NCI-H1105 treated with DMSO at 0.1 percent for 48 hours (cell line): ENCODE measurements at places on chromosomes 13 and 19.

GRCh38 chr19:41945135-41945766, 13.9 kb downstream of the RABAC1 start:
- DNase-seq: no peak

- no peak for DNase-seq
Observed at GRCh38 chr19:2416321-2417097, 10.9 kb downstream of the TIMM13 start.

DNA sequence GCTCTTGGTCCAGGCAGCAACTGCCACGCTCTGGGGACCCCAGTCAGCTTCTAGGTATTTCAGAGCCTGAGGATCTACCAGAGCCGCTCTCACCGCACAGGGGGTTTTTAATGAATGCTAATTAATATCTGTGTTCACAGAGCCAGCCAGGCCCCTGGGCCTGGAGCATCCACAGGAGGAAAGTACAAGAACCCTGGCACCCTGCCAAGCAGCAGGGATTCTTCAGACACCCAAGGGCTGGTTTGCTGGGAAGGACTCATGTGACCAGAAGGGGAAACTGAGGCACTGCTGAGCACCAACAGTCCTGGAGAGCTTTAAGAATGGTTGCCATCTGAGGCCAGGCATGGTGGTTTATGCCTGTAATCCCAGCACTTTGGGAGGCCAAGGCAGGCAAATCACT, 38.0 kb upstream of the ADGRE5 start:
- DNase-seq: no peak

DNA sequence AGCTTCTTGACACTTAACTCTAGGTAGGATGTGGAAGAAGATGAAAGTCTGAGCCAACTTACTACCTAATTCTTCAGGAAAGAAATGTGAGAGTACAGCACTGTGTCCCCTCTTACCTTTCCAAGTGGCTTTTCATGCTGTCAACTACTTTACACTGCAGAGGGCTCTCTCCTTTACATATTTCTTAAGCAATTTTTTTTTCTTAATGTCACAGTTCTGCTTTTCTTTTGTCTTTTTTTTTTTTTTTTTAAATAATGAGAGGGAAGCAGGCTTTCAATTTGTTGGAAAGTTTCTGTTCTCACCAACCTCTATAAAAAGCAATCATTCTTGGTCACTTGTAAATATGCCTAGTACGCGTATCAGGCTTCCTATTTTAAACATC, 212.7 kb upstream of the MIR17HG start:
- DNase-seq: no peak

DNA sequence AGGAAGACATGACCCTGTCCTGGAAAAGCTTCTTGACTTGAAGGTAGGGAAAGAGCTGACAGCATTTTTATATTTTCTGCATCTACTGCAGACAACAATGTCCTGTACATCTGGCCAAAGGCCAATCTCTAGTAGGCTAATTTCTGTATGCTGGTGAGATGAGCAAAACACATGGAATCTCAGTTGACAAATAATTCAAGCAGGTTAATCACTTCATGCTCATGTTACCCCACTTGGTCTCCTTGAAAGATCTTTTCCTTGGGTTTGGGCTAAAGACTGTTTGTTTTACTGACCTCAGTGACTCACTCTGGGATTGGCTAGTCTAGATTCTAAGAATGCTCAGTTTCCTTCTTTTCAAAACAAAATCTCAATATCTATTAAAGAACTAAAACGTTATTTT, 298.8 kb downstream of the LMO7 start:
- no peak for DNase-seq

DNA sequence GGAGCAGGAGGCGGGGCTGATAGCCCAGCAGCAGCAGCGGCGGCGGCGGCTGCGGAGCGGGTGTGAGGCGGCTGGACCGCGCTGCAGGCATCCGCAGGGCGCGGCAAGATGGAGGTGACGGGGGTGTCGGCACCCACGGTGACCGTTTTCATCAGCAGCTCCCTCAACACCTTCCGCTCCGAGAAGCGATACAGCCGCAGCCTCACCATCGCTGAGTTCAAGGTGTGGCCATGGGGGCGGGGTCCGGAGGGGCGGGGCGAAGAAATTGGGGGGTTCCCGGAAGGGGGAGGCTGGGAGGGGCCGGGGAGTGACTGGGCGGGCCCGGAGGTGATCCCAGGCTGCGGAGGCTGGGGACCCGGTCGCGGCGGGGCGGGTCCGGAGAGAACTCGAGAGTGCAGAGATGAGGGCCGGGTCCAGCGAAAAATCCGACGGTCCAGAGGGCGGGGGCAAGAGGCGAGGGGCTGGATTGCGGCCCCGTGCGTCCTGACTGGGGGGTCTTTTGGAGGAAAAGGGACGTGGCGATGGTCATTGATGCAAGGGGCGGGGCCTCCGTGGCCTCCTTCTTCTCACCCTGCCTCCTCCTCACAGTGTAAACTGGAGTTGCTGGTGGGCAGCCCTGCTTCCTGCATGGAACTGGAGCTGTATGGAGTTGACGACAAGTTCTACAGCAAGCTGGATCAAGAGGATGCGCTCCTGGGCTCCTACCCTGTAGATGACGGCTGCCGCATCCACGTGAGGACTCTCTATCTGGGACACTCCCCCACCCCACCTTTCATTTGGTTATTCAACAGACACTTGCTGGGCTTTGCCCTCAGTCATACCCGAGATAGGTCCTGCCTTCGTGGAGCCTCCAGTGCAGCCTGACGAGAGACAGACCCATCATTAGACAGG, at the start of gene TBCB:
TSS of gene TBCB (plus strand) at position 16 of the 891 bp plus-strand sequence. CDS start at position 109, 93 bp downstream.
- DNase-seq: no peak

DNA sequence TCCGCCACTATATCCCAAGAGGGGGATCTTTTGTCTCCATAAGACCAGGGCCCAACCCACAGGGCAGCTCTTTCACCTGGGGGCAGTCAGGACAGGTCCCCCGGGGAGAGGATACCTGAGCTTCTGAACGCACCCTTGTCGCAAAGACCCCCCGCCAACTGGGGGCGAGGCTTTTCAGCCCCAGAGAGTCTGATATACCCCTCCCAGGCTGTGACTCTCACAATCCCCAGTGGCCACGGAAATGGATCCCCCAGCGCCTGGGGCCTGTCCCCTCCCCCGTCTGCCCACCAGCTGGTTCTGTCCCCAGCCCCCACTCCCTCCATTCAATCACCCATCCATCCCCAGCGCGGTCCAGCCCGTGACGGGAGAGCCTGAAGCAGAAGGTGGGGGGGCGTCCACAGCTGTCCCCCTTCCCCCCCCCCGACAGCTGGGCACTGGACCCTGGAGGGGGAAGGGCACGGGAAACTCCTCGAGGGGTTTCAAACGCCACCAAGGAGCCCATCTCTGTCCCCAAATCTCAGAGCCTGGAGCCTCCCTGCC, 823 bp downstream of the DOCK6 start:
- DNase-seq: no peak

DNA sequence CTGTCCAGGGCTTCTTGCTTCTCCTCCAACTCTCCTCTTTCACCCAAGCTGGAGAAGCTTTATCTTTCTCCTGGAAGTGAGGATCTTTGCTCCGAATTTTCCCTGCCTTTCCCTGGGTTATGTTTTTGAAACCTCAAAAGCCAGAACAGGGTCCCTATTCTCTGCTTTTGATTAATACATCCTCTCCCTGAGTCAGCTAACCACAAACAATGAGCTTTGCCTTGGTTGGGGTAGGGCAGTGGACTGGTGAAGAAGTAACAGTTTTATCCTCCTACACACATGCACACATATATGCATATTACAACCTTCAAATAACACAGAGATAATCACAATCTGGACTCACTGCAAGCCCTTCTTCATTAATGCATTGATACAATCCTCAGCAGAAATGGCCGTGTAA, 44.6 kb downstream of the DLEU7 start:
- no peak for DNase-seq

- no peak for DNase-seq
Observed at GRCh38 chr13:44507639-44508038, 68.5 kb downstream of the TSC22D1 start.

DNA sequence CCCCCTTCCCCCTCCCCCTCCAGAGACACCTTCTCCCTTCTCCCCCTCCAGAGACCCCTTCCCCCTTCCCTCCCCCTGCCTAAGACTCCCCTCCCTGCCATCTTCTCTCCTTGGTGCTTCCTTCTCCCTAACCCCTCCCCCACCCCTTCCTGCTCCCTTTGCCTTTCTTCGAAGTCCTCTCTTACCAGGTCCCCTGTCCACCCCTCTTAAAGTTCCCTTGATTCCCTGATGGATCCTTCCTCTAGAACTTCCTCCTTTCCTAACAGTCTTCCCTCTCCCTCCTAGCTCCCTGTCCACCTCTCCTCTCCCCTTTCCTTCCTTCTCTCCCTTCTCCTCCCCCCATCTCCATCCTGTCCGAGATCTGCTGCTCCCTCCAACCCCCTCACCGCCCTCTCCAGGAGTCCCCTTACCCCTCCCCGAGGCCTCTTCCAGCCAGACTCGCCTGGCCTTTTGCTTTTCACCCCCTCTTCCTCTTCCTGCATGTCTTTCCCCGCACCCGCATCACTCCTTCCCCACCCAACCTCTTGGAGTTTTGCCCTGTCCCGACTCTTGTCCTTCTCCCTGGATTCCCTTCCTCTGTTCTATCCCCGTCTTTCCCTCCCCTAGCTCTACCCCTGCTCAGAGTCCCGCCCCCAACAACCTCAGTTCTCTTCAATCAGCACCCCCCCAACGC, 3.1 kb downstream of the TNFSF9 start:
- no peak for DNase-seq

DNA sequence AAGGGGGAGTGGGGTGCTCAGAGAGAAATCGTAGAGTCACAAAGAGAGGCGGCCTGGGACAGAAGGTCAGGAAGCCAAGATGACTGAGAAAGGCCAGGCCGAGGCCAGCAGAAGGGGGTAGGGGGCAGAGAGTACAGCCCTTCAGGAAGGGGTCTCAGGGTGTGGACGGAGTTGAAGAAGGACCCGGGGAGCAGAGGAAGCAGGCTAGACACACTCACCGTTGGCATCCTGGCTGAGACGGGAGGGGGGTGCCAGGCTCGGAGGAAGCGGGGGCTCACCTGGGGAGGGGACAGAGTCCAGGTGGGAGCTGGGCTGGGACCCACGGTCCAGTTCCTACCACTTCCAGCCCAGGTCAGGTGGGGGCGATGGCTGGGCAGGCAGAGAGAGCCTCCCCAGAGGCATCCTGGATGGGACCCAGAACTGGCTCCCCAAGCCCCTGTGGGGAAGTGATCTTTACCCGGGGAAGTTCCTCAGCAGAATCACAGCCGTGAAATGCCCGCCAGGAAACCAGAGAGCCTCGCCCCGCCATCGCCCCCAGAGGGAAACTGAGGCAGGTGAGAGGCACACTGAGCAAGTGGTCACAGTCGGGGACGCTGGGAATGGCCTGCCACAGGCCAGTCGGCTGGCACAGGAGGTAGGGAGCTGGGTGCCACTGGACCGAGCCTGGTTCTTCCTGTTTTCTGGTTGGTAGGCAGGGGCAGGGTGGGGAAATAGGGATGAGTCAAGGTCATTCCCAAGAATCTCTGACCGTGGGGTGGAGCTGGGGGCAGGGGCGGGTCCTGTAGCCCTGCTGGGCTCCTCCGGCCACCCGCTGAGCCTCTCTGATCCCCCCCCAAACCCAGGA, 1.4 kb downstream of the MATK start:
- no peak for DNase-seq

DNA sequence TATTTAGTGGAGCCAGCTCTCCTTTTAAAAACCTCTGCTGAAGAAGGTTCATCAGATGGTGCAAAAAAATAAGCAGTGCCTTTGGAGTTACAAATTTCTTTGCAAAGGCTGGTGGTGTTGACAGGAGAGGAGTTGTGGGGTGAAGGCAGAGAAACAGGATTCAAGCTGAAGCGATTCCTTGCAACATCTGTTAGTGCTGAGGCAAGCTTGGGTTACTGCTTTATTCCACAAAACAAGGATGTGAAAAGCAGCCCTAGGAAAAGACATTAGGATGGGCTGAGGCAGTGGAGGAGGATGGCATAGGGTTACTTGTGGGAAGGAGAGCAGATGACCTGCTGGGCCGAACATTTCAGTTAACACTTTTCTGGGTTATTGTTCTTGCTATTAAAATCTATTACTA, 390.7 kb downstream of the DLEU7 start:
- DNase-seq: no peak

DNA sequence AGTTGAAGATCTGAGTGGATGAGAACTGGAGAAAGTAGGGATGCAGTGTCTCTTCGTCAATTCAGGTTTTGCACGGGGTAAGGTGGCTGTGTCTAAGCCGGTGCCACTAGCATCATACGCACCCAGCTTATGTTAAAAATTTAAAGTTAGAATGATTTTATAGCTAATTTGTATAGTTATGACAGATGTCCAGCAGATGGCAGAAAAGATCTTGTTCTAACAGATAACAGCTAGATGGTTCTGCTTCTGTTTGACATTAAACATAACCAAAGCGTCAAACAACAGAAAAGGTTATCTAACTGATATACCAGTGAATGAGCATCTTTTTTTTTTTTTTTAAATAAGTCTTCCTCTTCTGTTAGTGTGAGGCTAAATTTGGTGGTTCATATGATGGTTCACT, 18.8 kb upstream of the EDDM13 start:
- DNase-seq: peak; percentile 50

DNA sequence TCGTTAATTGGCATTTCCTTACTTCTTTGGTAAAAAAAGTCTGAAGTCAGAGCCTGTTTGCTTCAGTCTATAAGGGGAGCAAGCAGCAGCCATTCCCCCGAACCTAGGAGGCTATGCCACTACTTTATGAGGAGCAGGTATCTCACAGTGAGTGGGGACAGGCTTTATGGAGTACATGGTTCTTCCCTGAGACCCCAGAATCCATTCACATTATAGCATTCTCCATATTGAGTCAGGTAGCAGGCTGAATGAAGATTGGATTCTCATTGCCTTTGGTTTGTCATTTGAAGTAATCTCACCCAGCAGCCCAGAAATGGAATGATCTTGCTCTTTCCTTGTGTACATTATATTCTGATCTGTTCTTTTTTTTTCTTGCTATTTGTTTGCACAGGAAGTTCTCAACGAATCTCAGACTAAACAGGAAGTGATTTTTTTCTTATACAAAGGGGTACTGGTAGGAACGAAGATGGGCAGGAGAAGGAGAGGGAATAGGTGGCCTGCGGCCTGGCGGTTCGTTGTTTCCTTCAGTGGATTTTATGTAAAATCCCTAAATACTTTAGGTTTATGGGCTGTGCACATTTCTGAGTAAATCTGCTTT, 74.4 kb downstream of the ARHGAP35 start:
- DNase-seq: no peak

GRCh38 chr19:7177926-7178325, 108.4 kb downstream of the ZNF557 start:
- DNase-seq: no peak

GRCh38 chr13:24036115-24036514, 124.4 kb upstream of the SPATA13 start:
- no peak for DNase-seq

- no peak for DNase-seq
Observed at GRCh38 chr13:46751811-46752635, 44.9 kb downstream of the ESD start.

- peak; percentile 59 for DNase-seq
Observed at GRCh38 chr19:8148410-8149260, 757 bp downstream of the FBN3 start.

GRCh38 chr13:91302111-91302510, 45.4 kb upstream of the MIR17HG start:
- DNase-seq: no peak

DNA sequence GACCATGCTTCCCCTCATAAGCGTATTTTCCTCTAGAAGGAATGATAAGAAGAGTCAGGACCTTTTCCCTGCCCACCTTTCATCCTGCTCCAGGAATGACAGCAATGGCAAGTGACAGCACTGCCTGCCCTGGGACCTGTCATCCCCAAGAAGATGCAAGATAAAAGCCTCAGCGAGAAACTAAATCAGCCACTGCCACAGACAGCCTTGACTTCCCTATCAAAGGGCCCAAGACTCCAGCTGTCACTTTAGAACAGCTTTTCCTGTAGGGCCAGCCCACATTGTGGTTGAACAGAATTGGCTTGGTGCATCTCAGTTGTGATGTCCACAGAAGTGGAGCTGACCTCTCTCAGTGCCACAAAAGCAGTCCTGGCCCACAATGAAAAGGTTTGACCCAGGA, 1.1 kb downstream of the RAB8A start:
- no peak for DNase-seq
